ENCODE measurements at places on chromosomes 3 and 15.

- no peak for DNase-seq
These were observed 47.4 kb upstream of the CGNL1 start for GRCh38 chr15:57328897-57329296.

DNA sequence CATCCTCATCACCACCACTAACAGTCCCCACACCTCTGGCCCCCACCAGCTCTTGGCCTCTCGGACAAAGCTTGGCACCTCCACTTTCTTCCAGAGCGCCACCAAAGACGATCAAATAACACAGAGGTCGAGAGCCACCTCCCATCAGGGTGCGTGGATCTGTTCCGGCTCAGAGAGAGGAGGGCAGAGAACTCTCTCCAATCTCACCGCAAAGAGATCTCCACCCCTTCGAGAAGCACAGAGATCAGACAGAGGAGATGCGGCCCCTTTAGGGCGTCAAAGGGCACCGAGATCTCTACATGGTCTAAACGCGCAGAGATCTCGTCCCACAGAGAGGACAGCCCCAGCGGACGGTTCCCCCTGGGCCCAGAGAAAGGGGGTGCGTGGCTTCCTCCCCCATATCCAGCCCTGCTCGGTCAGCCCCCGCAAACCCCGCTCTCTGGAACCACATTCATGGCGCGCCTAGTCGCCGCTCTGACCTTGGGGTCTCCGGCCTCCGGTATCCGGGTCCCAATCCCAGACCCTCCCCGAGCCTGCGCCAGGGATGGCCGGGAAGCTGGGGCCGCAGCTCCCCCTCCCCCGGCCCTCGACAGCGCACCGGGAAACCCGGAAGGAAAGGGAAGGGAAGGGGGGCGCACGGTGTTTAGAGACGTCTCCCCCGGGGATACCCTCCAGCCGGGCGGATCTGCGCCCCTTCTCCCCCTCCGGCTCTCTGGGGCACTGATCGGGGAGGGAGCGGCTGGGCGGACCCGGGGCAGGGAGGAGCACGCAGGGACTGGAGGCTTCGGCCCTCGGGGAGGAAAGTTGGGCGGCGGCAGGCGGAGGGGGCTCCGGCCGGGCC is 608 bp downstream of the SCN5A start:
- DNase-seq: no peak

DNA sequence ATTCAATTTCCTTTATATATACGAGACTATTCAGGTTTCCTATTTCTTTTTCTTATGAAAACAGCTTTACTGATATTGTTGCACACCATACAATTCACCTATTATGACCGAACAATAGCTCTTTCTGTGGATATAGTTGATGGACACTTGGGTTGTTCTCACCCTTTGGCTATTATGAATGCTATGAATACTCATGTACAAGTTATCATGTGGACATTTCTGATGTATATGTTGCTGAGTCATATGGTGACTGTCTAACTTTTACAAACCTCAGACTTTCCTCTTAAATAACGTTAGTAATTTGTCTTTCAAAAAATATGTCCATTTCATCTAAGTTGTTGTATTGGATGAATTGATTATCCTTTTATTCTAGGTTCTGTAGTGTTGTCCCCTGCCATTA is 15.7 kb upstream of the USF3 start:
- no peak for DNase-seq

DNA sequence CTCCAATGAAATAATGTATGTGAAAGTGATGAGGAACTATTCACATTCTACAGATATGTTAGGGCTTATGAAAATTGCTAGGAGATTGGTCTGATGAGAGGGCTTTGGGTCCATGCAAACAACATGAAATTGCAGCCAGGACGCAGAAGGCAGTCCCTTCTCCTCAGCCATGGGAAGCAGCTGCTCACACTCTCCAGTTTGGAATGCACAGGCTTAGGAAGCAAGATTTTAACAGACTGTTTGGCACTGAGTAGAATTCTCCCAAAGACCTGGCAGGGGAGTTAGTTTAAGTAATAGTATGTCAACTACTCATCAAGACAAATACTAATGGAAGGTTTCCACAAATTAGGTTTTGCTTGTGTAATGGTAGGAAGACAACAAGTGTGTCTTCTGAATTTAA is 500.7 kb upstream of the ARRDC4 start:
- DNase-seq: no peak

- no peak for DNase-seq
These were observed 278.3 kb downstream of the FGF12 start for GRCh38 chr3:192449036-192449435.

DNA sequence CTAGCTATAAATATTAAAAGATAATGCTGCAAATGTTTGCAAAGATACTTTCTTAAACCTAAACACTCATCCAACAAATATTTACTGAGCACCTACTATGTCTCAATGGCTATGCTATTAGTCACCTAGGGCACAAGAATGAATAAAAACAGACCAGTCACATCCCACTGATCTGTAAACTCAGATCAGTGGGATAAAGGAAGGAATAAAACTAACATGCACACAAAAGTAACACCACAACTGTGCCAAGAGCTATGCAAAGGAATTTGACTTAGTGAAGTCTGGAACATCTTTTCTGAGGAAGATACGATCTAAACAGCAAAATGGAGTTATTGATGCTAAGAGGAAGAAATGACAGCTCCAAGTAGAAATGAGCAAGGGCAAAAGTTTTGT is 56.6 kb downstream of the CBLB start:
- DNase-seq: no peak

GRCh38 chr3:39638301-39638700 is 170.8 kb downstream of the MOBP start:
- DNase-seq: no peak
